NCI-H345 (cell line): ENCODE measurements at places on chromosomes 6 and 20.
A peak's percentile ranks its signal among the peaks of the same experiment; 100 is the strongest.

DNA sequence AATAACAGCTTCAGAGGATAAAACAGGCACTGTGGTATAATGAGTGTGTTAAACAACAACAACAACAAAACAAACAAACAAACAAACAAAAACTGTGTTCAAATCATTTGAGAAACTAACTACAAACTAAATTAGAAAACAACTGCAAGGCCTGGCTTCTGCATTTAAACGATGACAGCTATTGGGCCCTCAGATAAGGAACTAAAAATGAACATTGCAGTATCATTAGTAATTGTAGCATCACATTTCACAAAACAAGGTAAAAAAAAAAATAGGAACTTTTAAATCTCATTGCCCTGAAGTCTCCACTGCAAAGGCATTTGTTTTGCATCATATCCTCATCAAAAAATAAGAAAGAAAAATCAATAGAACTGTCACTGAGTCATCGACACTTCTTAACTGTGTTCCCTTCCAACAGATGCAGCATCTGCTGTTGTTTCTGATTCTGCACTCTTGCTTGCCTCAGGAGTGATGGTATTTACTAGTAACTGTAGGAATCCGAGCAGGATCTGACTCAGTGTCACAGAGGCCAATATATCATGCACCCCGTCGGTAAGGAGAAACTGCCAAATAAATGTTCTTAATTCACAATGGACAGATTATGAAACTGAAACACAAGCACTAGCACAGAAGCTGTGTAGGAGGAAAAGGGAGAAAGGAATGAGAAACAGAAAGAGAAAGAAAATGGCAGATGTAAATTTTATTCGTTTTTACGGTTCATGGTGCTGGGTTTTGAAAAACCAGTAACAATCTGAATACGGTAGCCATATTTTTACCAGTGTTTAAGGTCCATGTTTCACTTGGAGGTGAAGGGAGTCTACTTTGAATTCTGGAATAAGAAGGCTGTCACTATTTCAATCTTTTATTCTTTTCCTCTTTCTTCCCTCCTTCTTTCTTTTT, 365.7 kb upstream of the EPHA7 start:
- no peak for DNase-seq

DNA sequence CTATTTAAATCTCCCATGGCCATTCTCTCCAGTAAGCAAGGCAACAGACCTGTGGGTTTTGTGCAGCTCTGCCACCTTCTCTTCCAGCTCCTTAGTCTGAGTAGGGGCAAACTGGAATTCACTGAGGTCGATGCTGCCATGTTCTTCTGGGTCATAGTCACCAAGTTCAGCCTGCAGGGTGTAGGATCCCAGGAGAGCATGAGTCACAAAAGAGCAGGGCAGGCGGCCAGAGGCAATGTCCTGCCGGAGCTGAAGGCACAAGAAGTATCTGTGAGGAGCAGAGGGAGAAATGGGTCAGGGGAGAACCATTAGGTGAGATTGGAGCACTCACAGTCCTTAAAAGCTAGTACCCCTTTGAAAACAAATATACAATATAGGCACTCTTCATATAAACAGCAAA, 73.7 kb downstream of the SMLR1 start:
- DNase-seq = no peak

- DNase-seq = no peak
These were observed 20.3 kb upstream of the ABT1 start for GRCh38 chr6:26576407-26576843.

GRCh38 chr6:21593927-21594415, 420 bp downstream of the SOX4 start:
- DNase-seq = no peak

- no peak for DNase-seq
These were observed 6.9 kb downstream of the NT5E start for GRCh38 chr6:85456782-85457181.

- peak; percentile 50 for DNase-seq
These were observed 133.2 kb upstream of the PTPN1 start for GRCh38 chr20:50376888-50377459.

- DNase-seq = no peak
These were observed 30.4 kb upstream of the AHI1 start for GRCh38 chr6:135527960-135528249.

- DNase-seq = no peak
These were observed 34.2 kb upstream of the RPN2 start for GRCh38 chr20:37144856-37145404.

GRCh38 chr20:56411759-56412472, at the start of gene CASS4:
CASS4 (plus strand) TSS chr20:56412260; CDS start chr20:56412459, 199 bp downstream.
- no peak for DNase-seq

DNA sequence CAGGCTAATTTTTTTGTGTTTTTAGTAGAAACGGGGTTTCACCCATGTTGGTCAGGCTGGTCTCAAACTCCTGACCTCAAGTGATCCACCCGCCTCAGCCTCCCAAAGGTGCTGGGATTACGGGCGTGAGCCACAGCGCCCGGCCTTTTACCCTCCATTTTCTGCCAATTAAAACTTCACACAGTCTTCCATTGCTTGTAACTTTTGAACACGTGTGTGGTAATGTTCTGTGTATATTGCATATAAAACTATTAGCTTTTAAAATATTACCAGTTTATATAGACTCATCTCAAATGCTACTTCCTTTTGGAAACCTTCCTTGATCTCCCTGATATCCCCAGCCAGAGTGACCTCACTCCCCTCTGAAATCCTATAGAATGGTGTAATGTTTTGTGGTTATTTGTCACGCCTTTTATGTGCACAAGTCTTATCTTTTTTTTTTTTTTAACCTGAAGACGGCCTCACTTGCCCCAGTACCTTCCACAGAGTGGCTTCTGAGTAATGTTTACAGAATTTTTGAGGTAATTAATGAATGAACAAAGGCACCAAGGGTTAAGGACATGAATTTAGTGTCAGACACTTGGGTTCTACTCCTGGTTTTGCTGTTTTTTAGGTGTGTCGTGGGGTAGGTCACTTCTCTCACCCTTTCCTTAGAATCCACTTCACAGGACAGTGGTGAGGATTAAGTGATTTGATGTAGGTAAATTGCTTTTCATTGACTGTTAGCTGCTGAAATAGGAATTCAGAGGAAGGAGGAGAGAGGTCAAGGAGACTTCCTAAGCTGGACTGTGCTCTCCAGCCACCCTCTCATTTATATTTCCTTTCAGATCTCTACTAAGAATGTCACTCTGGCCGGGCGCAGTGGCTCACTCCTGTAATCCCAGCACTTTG, 11.2 kb upstream of the MMP24 start:
- no peak for DNase-seq

- DNase-seq = peak; percentile 18
These were observed 9.6 kb downstream of the RIPOR2 start for GRCh38 chr6:24926192-24926591.

DNA sequence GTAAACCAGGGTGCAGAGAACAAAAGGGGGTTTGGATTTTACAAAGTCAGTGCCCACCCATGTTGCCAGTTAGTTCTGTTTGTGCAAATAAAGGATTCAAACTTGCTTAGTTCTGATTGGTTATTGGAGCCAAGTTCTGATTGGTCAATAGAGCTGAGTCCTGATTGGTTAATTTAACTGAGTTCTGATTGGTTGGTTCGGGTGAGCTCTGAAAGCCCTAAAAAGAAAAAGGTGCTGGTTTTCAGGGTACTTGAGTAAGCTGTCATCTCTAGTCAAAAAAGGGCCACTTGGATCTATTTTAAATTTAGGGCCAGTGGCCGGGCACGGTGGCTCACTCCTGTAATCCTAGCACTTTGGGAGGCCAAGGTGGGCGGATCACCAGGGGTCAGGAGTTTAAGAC, 47.6 kb downstream of the SCGN start:
- DNase-seq = no peak

- no peak for DNase-seq
These were observed 6.5 kb downstream of the NEDD9 start for GRCh38 chr6:11226005-11226404.

- DNase-seq = peak; percentile 19
These were observed 34.8 kb downstream of the IYD start for GRCh38 chr6:150403458-150404246.

GRCh38 chr6:36769676-36770499, 69.4 kb downstream of the CPNE5 start:
- DNase-seq = no peak

- no peak for DNase-seq
These were observed 780.1 kb downstream of the TFAP2A start for GRCh38 chr6:9634776-9635175.

DNA sequence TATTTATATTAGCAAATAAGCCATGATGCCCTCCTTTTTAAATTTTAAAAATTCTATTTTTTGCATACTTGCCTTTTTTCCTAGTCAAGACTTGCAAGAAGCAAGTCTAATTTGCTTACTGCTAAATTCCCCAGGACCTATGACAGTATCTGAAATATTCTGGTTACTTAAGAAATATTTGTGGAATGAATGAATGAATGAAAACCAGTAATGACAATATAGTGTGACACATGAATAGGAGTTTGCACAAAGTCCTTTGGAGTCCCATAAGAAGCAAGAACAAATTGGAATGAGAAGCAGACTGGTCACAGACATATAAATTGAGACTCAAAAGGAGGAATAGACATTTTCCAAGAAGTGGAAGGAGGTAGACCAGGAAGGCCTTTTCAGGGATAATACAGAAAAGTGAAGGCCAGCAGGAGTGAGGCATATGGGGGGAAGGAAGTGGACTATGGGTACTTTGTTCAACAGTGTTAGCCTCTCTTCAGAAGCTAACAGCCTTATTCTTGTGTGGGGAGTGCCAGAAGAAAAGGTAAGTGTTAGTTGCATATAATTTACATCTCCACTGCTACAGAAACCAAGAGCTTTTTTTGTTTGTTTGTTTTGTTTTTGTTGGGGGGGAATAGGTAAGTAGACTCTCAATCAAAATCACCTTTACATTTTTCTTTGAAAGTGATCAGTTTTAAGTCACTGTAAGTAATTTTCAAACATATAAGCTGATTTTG, 93.6 kb upstream of the FAM184A start:
- no peak for DNase-seq

GRCh38 chr20:47843886-47844567, 58.7 kb upstream of the SULF2 start:
- no peak for DNase-seq

DNA sequence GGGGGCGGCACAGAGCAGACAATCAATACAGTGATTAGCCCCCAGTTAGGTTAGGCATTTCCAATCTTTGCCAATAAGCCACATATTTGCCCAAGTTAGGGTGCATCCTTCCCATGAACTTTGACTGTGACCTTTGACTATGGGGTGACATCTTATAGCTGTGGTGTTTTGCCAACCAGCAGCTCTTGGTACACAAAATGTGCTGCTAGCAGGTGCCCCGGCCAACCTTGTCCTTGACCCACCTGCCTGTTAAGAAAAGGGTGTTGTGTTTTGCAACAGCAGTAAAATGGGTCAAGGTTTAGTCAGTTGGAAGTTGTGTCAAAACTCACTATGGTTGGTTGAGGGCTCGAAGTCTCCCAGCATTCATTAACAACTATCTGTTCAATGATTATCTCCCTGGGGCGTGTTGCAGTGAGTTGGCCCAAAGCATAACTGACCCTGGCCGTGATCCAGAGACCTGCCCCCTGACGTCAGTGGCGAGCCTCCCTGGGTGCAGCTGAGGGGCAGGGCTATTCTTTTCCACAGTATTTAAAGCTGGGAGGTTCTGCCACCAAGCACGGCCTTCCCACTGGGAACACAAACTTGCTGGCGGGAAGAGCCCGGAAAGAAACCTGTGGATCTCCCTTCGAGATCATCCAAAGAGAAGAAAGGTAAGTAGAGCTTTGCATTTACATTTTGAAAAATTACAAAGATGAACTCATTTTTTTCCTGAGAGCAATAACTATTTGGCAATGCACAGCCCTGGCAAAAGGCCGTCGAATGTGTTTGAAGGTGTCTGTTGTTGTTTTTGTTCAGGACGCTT, at the start of gene PCK1:
TSS of gene PCK1 (plus strand) at position 557 of the 802 bp plus-strand sequence. CDS start 302 bp downstream, outside the sequence.
- no peak for DNase-seq

DNA sequence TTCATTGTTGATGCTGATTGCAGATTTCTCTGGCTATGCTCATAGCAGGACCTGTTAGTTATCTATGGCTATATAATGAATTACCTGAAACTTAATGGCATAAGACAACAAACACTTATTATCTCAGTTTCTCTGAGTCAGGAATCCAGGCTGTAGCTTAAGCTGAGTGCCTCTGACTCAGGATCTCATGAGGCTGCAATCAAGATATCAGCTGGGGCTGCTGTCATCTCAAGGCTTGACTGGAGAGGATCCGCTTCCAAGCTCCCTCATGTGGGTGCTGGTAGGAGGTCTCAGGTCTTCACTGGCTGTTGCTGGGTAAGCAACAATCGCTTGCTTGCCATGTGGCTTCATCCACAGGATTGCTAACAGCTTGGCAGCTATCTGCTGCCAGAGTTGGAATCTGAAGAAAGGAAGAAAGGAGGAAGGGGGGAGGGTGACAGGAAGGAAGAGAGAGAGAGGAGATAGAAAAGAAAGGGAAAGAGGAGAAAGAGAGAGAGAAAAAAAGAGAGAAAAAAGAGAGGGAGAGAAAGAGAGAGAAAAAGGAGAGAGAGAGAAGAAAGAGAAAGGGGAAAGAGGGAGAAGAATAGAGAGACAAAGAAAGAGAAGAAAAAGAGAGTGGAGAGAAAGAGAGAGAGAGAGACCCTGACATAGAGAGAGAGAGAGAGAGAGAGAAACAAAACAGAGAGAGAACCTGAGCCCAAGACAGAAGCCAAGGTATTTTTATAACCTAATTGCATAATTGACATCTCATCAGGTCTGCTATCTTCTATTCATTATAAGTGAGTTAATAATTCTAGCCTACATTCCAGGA, 579.0 kb upstream of the BTBD3 start:
- DNase-seq = no peak

DNA sequence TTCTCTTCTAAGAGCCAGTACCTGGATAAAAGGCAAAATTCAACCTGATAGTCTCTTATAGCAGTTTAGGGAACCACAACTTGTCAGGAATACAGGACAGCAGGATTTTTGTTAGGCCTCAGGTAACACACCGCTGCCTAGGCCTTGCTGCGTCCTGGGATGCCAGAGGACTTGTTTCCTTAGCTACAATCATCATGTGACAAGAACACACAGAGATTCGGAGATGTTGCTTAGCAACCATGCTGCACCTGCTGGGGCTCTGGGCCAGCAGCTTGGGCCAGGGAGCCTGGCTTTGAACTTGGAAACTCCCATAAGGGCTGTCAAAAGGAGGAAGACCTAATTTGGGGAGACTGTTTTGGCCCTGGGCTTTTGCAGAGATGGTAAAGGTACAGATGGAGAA, 36.1 kb upstream of the CHD6 start:
- peak; percentile 97 for DNase-seq

GRCh38 chr20:47701612-47702011, 83.7 kb downstream of the SULF2 start:
- DNase-seq = no peak
